ENCODE measurements at places on chromosomes 5 and 9. TPM values are rescaled to one million over a fixed set of nuclear protein-coding genes. Genes with fewer than 3 reads are reported as not detected.

ENTPD8 gene
- polyA plus RNA-seq = not detected

ADRB2 gene
- polyA plus RNA-seq = not detected

SCGB3A2 gene
- polyA plus RNA-seq = not detected

FYB1 gene
- polyA plus RNA-seq = not detected

C9orf57 gene
- polyA plus RNA-seq = not detected

ADGRD2 gene
- not detected for polyA plus RNA-seq

MAN1B1 gene
- 72.0 TPM for polyA plus RNA-seq

NSD1 gene
- polyA plus RNA-seq = 15.0 TPM

PCA3 gene
- not detected for polyA plus RNA-seq

CAMK4 gene
- 16.6 TPM for polyA plus RNA-seq

PITX1 gene
- polyA plus RNA-seq = not detected

FOXD4 gene
- polyA plus RNA-seq = 2.3 TPM

N4BP3 gene
- polyA plus RNA-seq = 5.8 TPM

C5 gene
- polyA plus RNA-seq = 1.5 TPM

ABCA1 gene
- 5.1 TPM for polyA plus RNA-seq

GMCL2 gene
- polyA plus RNA-seq = not detected

SLC25A2 gene
- not detected for polyA plus RNA-seq

OTP gene
- polyA plus RNA-seq = not detected

PCDHA1 gene
- polyA plus RNA-seq = not detected

DOK3 gene
- 5.1 TPM for polyA plus RNA-seq

NR2F1 gene
- 2.3 TPM for polyA plus RNA-seq

CTXN3 gene
- polyA plus RNA-seq = 1.0 TPM

MYOT gene
- polyA plus RNA-seq = not detected

SAXO1 gene
- not detected for polyA plus RNA-seq

PCDHGB4 gene
- polyA plus RNA-seq = 13.0 TPM

PCDHA7 gene
- polyA plus RNA-seq = 2.9 TPM

PAEP gene
- polyA plus RNA-seq = not detected

RETREG1 gene
- polyA plus RNA-seq = 20.4 TPM

C7 gene
- polyA plus RNA-seq = 0.78 TPM

ADAMTS16 gene
- 1.3 TPM for polyA plus RNA-seq

AGGF1 gene
- polyA plus RNA-seq = 36.8 TPM

UBE2QL1 gene
- 12.9 TPM for polyA plus RNA-seq

CNTNAP3 gene
- 7.6 TPM for polyA plus RNA-seq

PHF24 gene
- 1.8 TPM for polyA plus RNA-seq

PCDH1 gene
- 21.3 TPM for polyA plus RNA-seq

TRIM36 gene
- 122 TPM for polyA plus RNA-seq

GRIA1 gene
- 59.6 TPM for polyA plus RNA-seq

MAMDC2 gene
- polyA plus RNA-seq = 0.56 TPM

EPB41L4A gene
- polyA plus RNA-seq = 7.4 TPM

PFN3 gene
- polyA plus RNA-seq = not detected

RNF183 gene
- not detected for polyA plus RNA-seq

PCDHB11 gene
- polyA plus RNA-seq = 3.7 TPM

CMYA5 gene
- 0.30 TPM for polyA plus RNA-seq

HRH2 gene
- polyA plus RNA-seq = 0.09 TPM

SLC34A3 gene
- polyA plus RNA-seq = 0.27 TPM

LMBRD2 gene
- polyA plus RNA-seq = 22.7 TPM

FGF1 gene
- polyA plus RNA-seq = not detected

Measured in neural cell (in vitro differentiated cells).